Suppressor macrophage treated with lipopolysaccharide for 4 hours (primary cell): ENCODE measurements at places on chromosomes 3 and 15.

DNA sequence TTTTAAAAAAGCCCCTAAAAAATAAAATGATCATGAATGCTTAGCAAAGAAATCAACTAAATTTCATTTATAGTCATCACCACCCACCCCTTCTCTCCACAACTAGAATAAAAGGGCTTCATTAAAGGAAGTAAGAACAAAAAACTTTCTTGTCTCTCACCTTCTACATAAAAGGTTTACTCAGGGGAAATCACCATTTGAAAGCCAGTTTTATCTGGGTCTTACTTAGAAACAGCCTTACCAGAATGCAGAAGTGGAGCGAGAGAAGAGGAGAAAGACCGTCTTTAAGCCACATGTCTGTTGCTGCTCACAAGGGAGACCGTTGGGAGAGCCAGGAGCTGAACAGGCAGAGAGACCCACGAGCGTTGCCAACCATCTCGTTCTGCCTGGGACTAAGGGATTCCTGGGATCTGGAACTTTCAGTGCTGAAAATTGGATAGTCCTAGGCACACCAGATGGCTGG, 350.1 kb upstream of the PROK2 start:
- DNase-seq: no peak

GRCh38 chr15:80010131-80010673, 39.2 kb upstream of the BCL2A1 start:
- DNase-seq: no peak

DNA sequence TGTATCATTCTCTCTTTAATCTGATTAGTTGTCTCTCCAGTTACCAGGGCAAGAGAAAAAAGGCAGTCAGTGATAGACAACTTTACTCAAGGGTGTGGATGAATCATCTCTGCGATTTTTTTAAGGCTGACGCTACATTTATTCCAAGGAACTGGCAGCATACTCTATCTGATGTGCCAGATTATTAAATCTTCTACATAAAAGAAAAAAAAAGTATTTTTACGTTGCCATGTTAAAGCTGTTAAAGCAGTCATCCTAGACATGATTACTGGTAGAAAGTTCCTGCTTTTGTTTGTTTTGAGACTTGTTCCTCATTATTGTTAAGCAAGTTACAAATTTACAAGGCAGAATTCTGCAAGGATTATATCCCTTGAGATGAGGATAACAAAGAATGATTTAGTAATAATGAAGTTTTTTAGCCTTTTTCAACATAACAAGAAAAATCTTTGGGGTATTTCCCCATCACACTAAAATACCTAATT, 121.7 kb downstream of the CBLB start:
- DNase-seq: peak; percentile 62

- DNase-seq: no peak
Measured at GRCh38 chr3:48402907-48403306, 27.0 kb downstream of the PLXNB1 start.

DNA sequence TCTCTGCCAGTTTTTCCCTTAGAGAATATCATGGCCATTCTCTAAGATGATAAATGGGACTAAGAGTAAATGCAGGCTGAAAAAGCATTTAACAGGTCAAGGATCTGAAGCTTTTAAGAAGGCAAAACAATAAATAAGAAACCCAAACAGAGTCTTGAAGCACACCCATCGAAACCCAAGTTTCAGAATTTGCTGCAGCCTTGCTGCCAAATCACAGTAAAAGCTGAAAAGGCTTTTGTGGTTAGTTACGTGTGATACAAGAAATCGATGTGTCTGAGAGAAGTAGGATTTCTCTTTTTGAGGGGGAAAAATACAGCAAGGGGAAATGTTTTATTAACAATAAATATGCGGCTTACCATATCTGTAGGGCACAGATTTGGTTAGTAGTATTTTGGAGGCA, 92.0 kb downstream of the IGF1R start:
- DNase-seq: no peak

DNA sequence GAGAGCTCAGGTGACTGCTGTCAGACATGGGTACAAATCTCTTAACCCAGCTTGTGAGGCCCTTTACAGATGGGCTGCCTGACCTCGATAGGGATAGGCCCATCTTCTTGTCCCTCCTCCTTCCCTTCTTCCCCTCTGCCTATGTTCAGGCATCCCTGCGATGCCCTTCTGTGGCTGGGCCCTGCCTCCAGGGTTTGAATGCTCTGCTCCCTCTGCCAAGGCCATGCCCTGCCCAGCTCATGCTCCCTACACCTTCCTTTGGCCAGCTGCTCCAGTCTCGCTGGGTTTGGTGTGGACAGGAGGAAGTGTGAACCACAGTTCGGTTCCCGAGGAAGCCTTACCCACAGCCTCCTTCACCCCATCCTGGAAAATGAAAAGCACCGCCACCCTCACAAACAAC, 4.3 kb downstream of the FYCO1 start:
- no peak for DNase-seq

DNA sequence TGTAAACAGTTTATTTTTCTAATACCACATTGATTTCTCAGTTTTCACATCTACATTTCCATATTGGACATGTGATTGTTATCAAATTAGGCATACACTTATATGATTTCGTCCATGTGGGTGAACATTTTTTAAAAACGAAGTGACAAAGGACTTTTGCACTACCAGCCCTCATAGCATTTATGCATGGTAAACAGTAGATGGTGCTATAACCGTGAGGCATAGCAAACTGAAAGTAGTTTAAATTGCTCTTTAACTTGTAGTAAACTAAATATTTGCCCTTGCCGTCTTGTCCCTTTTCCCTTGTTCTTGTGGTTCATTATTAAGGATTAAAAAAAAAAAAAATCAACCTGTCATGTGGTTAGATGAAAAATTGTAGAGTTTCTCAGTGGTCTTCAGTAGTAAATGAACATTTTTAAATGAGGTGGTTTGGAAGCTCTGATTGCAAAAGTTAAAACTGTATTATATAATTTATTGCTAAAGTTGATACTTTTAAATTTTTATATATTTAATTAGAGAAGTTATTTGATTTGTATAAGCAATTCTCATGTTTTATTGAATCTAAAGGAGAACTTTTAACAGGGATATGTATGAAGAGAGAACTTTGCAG, 24.0 kb downstream of the STX19 start:
- peak; percentile 73 for DNase-seq

GRCh38 chr15:84082739-84083138, 152.8 kb upstream of the GOLGA6L4 start:
- no peak for DNase-seq

GRCh38 chr15:58748040-58748851, 1.3 kb downstream of the ADAM10 start:
- no peak for DNase-seq

GRCh38 chr3:108292905-108293328, 3.4 kb upstream of the HHLA2 start:
- no peak for DNase-seq

GRCh38 chr15:55588070-55588814, at the start of gene PYGO1:
Gene PYGO1, minus strand, starts transcription at chr15:55588345. Its CDS starts 462 bp downstream, at chr15:55587883.
- DNase-seq: peak; percentile 48

GRCh38 chr15:25891081-25891480, 28.0 kb upstream of the ATP10A start:
- DNase-seq: peak; percentile 40

GRCh38 chr15:57542505-57542817, 49.2 kb upstream of the MYZAP start:
- no peak for DNase-seq

- DNase-seq: no peak
Measured at GRCh38 chr3:136187868-136188267, 8.3 kb downstream of the MSL2 start.

DNA sequence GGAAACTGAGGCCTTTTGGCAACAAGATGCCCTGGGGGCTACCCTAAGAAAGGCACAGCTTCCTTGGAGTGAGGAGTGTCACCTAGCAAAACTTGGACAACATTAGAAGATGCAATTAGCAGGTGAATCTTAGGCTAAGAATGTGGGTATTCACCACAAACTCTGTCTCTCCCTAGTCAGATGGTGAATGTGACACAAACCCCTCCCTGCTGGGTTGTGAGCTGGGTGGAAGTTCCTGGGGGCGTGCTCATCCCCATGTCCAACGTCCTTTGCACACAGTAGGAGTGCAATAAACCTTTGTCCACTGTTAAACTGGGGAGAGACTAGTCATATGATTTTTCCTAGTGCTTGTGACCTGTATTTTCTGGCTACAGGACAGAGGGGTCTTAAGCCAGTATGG, 67.1 kb upstream of the SH3GL3 start:
- no peak for DNase-seq

- peak; percentile 14 for DNase-seq
Measured at GRCh38 chr3:152436707-152437590, 168.2 kb downstream of the MBNL1 start.

DNA sequence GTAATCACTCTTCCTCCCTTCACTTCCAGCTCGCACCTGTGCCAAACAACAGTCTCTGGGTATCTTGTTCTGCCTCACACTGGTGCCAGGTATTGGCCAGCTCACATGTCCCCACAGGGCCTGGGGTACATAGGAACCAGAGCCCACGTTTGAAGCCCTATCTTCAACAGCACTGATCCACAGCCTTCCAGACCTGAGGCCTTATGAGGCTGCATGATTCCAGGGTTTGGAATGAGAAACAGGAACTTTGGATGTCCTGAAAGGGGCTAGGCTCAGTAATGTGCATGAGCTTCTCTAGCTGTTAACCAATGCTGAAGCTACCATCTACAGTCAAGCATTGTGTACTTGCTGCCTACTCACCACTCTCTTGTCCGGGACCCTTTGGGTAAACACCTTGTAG, 92.4 kb downstream of the GPR156 start:
- no peak for DNase-seq
